ENCODE measurements at places on chromosomes 2 and 18.
A peak's percentile ranks its signal among the peaks of the same experiment; 100 is the strongest.

GRCh38 chr2:20624156-20624883, 26.6 kb downstream of the HS1BP3 start:
- no peak for DNase-seq

DNA sequence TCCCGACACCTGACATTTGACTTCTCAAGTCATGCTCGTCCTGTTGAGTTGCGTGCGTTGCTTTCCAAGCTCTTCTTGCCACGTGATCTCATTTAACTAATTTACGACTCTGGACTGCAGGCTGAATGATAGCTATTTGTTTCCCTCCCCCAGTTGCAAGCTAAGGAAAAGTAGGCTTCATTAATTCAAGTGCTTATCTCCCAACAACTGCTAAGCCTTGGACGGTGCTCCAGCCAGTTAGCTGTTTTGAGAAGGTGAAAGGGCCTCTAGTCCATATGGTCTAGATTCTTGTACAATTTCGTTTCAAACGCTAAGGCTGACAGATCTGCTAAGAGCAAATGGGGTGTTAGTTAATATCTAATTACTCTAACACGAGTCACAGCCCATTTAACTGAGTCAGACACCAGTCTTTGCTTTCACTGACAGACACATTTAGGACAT, 21.1 kb downstream of the GPR45 start:
- DNase-seq, result no peak

DNA sequence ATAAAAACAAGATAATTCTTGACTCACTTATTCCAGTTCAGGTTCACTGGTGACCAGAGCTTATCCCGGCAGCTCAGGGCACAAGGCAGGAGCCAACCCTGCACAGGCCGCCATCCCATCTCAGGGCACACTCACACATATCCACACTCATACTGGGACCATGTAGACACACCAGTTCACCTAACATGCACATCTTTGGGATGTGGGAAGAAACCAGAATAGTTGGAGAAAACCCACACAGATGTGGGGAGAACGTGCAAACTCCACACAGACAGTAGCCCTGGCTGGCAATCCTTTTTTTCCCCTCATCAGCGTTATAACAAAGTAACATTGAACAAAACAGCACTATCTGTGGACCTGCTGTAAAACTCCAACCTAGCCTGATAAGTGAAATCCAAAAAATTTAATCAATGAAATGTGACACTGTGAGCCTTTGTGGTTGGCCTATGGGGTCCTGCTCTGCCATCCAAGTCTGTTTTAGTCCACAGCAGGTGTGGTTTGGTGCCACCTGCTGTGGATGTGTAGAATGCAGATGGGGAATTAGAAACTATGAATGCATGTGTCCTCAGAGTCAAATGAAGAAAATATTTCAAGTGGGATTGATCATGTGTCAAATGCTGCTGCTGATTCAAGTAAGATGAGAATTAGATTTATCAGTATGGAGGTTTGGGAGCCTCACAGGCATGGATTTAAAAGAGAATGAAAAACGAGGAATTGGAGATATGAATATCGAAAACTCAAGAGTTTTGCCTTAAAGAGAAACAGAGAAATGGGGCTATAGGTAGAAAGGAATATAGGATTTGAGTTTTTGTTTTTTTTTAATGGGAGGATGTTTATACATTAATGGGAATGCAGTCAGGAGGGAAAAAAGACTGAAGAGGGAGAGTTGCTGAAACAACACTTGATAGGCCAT, 47.0 kb downstream of the UGP2 start:
- peak; percentile 6 for DNase-seq

- DNase-seq, result no peak
These were observed 141.9 kb downstream of the MGAT5 start for GRCh38 chr2:134395779-134396178.

GRCh38 chr2:207265869-207266268, 100.1 kb upstream of the KLF7 start:
- DNase-seq, result no peak

DNA sequence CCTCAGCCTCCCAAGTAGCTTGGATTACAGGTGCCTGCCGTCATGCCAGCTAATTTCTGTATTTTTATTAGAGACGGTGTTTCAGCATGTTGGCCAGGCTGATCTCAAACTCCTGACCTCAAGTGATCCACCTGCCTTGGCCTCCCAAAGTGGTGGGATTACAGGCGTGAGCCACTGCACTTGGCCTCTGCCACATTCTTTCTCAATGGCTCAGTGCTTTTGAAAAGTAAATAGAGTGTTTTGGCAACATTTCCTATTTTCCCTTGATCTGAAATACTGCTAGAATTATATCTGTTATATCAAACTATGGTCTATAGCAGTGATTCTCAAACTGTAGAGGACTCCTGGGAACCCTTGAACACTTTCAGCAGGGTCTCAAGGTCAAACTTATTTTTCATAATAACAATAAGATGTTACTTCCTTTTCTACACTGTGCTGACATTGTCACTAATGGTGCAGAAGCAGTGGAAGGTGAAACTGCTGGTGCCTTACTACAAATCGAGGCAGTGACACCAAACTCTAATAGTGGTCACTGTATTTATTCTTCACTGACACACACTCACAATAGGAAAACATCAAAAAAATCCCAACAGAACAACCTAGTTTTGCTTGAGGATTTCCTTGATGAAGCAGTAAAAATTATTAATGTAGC, 10.6 kb downstream of the DAW1 start:
- no peak for DNase-seq

GRCh38 chr18:11859903-11860407, 8.7 kb downstream of the CHMP1B start:
- DNase-seq, result no peak

DNA sequence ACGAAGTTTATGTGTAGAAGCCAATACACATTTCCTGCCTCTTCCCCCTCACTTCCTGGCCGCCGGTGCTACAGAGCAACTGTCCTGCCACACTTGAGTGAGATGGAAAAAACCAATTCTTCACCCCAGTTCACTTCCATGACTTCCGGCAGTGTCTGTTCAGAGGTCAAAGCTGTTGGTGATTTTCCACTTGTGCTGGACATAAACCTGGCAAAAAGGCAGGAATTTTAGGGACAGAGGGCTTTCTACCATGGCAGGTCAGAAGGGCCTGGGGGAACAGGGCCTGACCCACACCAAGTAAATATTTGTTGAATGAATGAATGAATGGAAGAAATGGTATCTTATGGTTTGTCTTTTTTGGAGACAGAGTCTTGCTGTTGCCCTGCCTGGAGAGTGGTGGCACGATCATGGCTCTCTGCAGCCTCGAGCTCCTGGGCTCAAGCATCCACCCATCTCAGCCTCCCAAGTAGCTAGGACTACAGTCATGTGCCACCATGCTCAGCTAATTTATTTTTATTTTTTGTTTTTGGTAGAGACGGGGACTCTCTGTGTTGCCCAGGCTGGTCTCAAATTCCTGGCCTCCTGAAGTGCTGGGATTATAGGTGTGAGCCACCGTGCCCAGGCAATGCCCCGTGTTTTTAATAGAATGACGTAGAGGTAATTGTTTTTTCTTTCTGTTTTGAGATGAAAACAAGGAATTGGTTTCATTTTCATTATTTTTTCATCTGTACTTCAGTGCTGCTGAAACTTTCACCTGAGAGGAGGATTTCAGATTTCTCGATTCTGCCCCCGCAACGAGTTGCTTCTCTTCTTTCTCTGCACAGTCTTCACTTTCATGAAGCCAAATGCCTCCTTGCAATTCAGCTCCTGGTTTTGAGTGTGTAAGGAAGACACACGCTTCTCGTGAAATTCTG, 48.0 kb upstream of the LPIN2 start:
- DNase-seq, result no peak

Data from NCI-H510A (cell line).